ENCODE measurements at places on chromosomes 2 and 18.

DNA sequence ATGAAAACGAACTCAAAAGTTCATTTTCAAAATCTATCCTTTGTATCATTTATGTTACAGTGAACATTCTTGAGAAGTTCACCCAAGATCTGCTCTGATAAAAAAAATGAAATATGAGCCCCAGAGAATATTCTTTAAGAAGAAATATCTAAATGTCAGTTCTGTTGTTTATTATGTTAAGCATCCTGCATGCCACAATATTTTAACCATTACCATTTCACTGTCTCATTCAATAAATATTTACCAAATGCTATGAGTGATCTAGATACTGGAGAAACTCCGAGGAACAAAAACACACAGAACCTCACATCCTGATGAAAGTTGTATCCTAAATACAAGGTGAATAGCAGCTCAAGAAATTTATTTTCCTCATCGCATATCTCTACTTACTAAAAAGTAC lies 170.2 kb downstream of the ZNF385B start:
- no peak for DNase-seq

- no peak for DNase-seq
These were observed 55.3 kb upstream of the CHST9 start for GRCh38 chr18:27240383-27240782.

GRCh38 chr2:1033069-1033468 lies 82.4 kb downstream of the SNTG2 start:
- no peak for DNase-seq

GRCh38 chr2:84886791-84887190 lies 5.9 kb upstream of the TRABD2A start:
- DNase-seq, result no peak

GRCh38 chr18:60555625-60556024 lies 183.1 kb upstream of the MC4R start:
- no peak for DNase-seq

GRCh38 chr18:76233876-76234675 lies 261.0 kb downstream of the ZNF516 start:
- DNase-seq, result no peak

DNA sequence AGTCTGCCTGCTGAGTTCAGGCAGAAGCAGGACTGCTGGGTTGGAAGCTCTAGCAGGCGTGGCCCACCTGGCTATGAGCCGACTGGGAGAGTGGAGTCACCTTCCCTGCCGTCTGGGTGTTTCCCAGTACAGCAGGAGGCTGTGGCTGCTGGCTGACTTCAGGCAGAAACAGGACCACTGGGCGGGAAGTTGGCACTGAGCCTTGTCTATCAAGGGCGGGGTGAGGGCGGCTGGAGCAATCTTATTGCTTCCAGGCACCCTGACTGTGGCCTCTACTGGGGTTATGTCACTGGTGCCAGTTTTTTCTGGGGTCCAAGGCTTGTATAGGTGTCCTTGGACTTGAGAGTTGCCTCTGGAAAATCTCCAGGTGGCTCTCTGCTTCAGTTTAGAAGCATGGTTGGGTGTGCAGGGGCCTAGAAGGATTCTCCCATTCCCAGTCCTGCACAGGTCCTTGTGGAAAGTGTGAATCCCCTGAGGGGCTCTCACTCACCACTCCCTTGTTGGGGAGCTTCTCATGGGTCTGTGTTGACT lies 30.5 kb downstream of the LTBP1 start:
- no peak for DNase-seq

DNA sequence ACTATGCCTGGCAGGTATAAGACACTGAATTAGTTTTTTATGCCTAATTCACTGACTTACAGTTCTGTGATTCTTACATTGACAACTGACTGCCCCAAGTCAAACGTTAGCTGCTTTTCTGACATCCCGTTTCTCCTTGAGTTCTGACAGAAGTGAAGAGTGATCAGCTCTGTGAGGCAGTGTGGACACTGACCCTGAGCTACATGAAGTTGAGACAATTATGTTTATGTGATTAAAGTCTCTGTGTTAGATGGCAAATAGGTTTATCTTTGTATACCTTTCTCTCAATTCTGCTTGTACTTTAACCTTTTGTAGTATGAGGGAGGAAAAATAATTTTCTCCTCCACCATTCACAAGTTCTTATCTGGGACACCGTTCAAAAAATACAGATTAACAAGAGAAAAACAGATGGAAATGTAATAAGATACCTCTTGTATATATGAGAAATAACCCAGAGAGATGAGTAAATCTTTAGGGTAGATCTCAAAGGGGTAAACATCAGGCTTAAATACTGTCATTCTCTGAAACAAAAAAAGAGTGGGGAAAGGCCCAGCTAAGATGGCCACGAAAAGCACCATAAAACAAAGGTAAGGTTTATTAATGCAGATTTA lies 85.4 kb upstream of the B3GNT2 start:
- no peak for DNase-seq

DNA sequence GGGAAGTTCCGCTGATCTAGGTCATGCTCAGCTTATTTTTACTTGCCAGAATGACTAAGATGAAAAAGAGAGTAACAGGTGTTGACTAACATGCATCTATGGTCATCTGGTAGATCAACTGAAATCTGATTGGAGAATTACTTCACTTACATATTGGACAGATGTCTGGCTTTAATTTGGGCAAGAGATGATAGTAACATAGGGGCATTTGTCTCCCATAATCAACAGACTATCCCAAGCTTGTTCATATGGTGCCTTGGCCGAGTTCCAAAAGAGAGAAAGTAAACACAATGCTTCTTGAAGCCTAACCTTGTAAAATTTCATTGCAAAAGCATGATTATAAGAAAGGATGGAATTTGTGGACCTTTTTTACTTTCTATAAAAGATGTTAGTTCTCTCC lies 503.7 kb downstream of the ADCYAP1 start:
- no peak for DNase-seq

DNA sequence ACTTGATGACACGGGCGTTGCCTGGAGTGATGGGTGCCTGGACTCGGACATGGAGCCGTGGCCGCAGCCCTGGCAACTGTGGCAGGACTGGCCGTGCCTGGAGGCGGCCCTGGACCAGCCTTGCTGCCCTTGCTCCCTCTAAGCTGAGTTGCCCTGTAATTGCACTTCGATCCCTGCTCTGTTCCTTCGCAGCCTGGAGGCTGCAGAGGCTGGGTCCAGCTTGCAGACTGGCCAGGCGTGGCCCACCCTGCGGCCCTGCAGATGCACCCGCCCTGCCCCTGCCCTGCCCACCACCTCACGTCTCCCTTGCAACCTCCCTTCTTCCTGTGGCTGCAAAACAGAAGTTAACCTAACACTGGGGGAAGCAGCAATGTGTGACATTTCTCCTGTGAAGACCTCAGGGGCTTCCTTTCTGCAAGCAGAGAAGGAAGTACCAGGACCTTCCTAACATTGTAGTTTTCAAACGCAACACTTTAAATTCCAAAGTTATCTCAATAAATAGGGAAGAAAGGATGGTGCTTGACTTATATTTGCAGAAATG lies 174.6 kb upstream of the TPO start:
- DNase-seq, result no peak

DNA sequence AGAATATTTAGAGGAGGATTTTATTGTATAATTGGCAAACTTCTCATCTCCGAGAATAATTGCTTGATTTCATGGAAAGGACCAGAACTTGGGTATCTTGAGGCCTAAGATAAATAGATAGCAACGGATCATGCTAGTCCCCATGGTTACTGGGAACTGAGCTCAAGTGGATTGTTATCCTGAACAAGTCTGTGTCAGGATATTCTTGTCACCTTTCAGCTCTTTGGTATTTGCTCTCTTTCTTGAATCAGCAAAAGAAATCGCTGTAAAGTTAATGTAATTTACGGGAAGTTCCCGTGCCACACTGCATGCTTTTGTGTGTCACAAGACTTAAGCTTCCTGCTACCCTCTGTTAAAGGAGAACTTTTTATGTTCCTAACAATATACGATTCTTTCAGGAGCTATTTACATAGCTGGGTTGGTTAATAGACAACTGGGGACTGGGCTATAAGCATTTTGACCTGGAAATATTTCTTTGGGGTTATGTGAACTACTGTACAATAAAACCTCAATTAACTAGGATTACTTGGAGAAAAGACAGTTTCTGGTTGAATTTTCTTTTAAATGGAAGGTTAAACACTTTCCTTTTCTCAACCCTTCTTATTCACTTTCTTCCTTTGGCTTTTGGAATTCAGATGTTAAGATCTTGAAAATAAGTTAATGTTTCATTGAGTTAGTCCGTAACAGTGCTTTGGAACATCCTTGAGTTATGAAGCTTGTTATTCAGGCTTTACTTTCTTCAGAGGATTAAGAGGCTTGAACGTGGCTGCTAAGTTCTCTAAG lies 151.2 kb downstream of the FMNL2 start:
- no peak for DNase-seq

Measured in stimulated activated CD8-positive, alpha-beta memory T cell treated with anti-CD3 and anti-CD28 coated beads, Interleukin-4, amount 100 ng/mL, for 1 hour (primary cell).